ENCODE measurements at places on chromosomes 7 and 10.
A peak's percentile ranks its signal among the peaks of the same experiment; 100 is the strongest.

DNA sequence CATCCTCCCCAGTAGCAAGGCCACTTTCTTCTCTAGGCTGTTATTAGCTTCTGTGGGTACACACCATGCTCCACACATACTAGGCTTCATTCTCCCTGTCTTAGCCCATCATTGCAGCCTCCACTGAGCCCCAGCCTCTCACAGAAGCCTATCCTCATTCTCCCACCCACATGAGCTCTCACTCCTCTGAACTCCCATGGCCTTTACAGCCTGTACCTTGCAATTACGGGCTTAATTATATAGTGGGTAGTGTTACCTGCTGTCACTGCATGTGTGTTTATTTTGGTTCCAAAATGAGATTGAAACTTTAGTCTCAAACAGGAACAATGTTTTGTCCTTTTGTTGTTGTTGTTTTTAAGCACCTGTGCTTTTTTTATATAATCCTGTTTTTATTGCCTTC, 460.0 kb downstream of the KCNMA1 start:
- DNase-seq = no peak

- DNase-seq = no peak
These were observed 330.6 kb upstream of the LRRN3 start for GRCh38 chr7:110760341-110760740.

- DNase-seq = no peak
These were observed 43.4 kb upstream of the AGBL3 start for GRCh38 chr7:134942690-134943466.

- DNase-seq = no peak
These were observed 6.8 kb downstream of the PLAU start for GRCh38 chr10:73917566-73918305.

DNA sequence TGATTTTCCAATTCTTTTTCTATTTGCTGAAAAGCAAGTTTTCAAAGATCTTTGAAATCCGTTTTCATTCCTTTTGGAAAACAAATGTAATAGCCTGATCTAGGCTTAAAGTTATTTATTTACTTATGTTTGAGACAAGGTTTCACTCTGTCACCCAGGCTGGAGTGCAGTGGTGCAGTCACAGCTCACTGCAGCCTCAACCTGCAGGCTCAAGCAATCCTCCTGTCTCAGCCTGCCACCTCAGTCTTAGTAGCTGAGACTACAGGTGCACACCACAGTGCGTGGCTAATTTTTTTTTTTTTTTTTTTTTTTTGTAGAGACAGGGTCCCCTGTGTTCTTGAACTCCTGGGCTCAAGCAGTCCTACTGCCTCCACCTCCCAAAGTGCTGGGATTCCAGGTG, 4.6 kb downstream of the ST7 start:
- no peak for DNase-seq

- peak; percentile 73 for DNase-seq
These were observed 69.3 kb downstream of the AP3M1 start for GRCh38 chr10:74081192-74081803.

GRCh38 chr7:117076426-117076943, 123.2 kb downstream of the ST7 start:
- no peak for DNase-seq

GRCh38 chr10:20489961-20490360, 407.1 kb downstream of the NEBL start:
- DNase-seq = no peak

- no peak for DNase-seq
These were observed 40.9 kb upstream of the ANLN start for GRCh38 chr7:36348771-36349170.

GRCh38 chr7:155168597-155169480, 98.7 kb downstream of the HTR5A start:
- DNase-seq = no peak
